ENCODE measurements at places on chromosomes 2 and 18.

DNA sequence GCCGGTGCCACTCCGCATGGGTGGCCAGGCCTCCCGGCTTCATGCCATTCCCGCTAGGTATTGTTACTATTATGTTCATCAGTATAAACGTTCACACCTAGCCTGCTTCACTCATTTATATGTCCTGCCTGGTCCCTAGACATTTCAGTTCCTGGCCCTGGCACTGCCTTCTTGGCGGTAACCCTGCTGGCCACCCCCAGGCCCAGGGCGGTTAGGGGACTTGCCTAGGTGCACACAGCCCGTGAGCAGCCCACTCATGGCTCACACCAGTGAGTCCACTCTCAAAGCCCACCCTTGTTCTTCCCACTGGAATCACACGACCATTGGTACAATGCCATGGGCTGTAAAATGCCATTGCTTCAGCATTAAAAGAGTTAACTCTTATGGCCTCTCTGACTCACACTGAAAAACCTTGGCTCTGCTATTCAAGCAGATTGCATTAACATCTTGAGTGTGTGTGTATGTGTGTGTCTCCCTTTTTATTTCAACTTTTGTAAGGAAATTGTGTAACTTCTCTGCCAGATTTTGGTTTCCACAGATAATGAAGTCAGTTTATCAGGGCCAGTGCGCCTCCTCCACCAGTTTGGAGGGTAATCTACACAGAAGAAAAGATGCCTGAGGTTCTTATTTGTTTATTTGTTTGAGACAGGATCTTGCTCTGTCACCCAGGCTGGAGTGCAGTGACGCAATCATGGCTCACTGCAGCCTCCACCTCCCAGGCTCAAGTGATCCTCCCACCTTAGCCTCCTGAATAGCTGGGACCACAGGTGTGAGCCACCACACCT is 74.2 kb downstream of the RAB31 start:
- no peak for DNase-seq

DNA sequence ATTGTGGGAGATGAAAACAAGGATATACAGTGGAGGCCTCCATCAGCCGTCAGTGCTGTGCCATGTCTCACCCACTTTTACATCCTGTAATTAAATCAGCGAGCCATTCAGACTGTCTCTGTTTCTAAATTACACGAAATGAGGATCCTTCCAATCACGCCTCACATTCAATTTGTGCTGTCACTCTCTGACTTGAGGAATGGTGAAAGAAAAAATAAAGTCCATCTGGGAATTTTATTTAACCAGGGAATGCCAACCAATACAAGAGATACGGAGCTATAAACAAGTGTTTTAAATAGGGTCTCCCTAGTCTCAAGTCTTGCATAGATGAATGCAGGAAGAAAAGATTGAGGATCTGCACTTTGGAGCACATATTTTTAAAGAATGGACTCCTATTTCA is 72.8 kb downstream of the CMPK2 start:
- DNase-seq = no peak

DNA sequence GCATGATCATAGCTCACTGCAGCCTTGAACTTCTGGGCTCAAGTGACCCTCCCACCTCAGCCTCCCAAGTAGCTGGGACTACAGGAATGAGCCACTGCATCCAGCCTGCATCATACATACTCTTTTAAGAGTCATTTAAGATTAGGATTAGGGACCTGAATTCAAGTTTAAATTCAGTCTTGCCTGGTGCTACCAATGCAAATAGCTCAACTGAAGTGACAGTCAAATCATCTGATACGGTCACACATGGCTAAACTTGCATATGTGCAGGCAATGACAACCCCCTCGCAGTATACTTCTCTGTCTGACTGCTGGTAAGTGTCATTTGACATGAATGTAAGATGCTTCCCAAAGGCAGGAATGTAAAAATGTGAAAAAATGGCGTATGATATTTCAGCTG is 31.8 kb upstream of the TMEM131 start:
- DNase-seq = no peak

- no peak for DNase-seq
Observed at GRCh38 chr2:149451417-149452165, 121.2 kb downstream of the LYPD6 start.

- DNase-seq = no peak
Observed at GRCh38 chr2:198706476-198707082, 751.2 kb downstream of the SATB2 start.

DNA sequence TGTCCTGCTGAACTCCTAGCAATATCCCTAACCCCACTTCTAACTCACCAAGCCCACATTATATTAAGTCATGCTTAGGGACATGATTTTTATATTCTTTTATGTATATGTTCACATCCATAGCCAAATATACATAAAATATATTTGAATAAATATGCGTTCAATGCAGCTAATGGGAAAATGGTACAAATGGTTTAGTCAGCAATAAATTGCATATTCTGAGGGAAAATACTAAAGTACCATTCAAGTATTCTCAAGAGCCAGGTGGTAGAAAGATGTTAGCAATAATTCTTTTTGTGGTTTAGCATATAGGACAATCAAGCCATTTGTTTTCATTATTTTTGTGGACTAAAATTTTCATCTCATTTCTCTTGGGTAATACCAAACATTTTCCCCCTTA is 306.0 kb downstream of the TDRD15 start:
- DNase-seq = no peak

DNA sequence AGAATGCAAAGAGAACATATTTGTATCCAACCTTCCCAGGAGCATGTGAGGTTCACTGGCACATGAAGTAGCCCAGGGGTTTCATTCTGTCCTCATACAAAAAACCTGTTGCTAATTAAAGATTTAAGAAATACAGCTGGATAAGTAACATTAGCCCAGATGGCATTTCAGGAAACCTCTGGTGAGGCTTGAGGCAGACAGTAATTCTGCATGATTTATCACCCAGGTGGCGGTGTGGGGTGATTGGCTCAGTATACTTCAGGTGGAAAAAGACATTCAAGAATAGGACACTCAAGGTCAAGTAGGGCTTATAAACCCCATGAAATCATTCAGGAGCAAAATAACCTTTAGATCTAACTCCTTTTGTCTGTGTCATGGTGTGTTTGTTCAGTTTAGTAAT is 237.4 kb downstream of the RNF144A start:
- no peak for DNase-seq

DNA sequence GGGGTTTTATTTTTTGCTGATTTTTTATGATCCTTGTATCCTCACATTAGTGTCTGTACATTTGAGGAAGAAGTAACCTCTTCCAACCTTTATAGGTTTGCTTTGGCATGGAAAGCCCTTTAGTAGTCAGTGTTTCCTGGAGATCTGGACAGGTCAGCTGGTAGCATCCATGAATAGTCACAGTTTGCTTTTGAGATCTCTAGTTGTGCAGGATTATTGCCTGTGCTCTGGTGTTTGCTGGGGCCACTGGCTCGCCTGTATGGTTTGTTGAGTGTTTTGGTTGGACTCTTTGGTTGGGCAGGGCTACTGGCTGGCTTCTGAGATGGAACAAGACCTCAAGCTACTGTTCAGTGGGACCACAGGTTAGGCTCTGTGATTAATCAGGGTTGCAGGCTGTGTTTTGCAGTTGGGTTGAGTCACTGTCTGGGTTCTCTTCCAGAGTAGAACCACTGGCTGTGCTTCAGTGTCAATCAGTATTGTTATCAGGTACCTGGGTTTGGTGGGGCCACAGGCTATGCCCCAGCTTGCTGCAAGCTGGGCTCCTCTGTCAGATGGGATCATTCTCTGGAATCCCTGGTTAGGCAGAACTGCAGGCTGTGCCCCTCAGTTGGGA is 20.0 kb downstream of the SP140L start:
- no peak for DNase-seq

DNA sequence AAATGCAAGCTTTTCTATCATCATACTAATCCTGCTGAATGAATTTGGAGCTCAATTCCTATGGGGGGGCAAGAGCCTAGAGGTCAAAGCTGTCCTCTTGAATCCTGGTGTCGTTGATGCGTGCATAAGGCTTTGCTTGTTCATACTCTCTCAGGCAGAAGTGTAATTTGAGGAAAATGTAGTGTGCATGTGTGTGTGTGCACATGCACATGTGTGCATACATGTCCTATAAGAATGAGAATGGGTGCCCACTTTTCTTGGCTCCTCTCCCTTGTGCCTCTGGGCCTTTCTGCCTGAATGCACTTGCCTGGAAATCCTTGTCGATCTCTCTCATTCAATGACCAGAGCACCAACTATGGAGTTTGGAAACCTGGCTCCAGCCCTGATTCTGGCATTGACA is 28.5 kb upstream of the C18orf32 start:
- no peak for DNase-seq

- no peak for DNase-seq
Observed at GRCh38 chr2:177712462-177712861, 319.9 kb downstream of the AGPS start.

GRCh38 chr2:79389481-79389880 is 123.4 kb upstream of the CTNNA2 start:
- DNase-seq = no peak
